ENCODE measurements at places on chromosomes 12 and 14.

- DNase-seq, result no peak
These were observed 5.1 kb downstream of the MTRFR start for GRCh38 chr12:123238330-123238682.

GRCh38 chr12:7581625-7582024 lies 78.0 kb upstream of the CD163 start:
- DNase-seq, result no peak

GRCh38 chr14:93955850-93956481 lies 20.4 kb downstream of the ASB2 start:
- DNase-seq, result no peak

GRCh38 chr12:47028981-47029708 lies 50.3 kb upstream of the PCED1B start:
- DNase-seq, result no peak

GRCh38 chr12:121538699-121539061 lies 42.1 kb downstream of the KDM2B start:
- DNase-seq, result no peak

DNA sequence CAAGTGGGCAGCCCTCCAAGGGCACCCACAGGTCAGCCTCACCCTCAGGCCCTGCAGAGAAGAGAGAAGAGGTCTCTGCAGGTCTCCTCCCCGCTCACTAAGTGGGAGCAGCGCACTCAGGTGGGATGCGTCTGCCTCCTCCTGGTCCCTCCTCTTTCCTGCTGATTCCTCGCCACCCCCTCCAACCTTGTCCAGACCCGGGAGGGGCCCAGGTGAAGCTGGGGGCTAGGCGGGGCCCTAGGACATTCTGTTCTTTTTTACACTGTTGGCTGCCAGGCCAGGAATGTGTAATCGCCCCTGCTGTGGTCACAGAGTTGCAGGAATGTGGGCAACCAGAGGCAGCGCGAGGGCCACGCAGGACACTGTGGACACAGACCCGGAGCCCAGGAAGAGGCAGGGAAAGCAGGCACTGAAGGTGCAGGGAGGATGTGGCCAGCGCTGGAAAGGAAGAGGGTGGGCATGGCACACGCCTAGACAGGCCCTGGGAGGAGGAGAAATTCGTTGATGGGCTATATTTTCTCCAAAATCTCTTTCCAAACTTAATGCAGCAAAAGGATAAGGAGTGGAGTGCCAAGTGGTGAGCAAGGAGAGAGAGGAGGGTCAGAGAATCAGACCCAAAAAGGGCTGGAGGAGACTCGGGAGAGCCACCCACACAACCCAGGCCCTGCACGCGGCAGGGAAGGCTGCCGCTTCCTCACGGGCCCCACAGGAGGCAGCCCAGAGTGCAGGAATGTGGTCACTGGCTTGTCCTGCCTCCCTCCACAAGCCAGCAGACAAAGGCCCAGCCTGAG lies 911 bp upstream of the SCNN1A start:
- DNase-seq, result no peak

GRCh38 chr12:40232602-40233001 lies 7.8 kb downstream of the LRRK2 start:
- no peak for DNase-seq

- no peak for DNase-seq
These were observed 2.4 kb downstream of the PFKM start for GRCh38 chr12:48121522-48121921.

DNA sequence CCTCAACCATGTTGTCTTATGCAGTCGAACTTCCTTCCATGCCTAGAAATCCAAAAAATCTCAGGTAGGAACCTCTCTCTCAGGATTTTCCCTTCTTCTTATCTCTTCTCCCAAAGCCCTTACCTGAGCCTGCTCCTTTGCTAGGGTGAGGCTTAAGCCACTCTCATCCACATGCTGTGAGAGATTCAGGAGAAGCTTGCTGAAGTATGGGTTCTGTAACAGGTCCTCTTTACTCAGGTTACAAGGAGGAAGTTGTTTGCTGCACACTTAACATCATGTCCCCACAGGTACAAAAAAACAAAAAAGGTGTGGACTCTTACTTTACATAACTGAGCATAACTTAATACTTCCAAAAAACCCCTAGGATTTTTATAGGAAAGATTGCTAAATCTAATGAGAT lies 4.5 kb downstream of the HAUS4 start:
- no peak for DNase-seq

GRCh38 chr12:97024393-97024792 lies 117.3 kb downstream of the NEDD1 start:
- DNase-seq, result no peak

DNA sequence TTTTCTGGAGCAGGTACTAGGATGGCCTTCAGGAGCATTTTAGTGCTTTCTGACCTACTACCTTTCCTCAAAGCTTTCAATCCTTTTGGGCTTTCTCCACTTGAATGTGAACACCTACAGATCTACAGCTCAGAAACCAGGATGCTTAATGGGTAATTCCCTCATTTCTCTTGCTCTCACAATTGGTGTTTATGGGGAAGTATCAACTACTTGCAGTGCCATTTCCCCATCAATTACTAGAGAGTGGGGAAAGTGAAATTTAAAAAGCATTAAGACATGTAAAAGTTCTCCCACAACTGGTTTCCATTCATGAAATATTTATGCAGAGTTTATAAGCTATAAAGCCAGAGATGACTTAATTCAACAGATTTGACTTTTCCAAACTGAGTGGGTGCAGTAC lies 2.1 kb upstream of the YY1 start:
- DNase-seq, result no peak

GRCh38 chr12:52929538-52929937 lies 19.4 kb upstream of the KRT18 start:
- no peak for DNase-seq

DNA sequence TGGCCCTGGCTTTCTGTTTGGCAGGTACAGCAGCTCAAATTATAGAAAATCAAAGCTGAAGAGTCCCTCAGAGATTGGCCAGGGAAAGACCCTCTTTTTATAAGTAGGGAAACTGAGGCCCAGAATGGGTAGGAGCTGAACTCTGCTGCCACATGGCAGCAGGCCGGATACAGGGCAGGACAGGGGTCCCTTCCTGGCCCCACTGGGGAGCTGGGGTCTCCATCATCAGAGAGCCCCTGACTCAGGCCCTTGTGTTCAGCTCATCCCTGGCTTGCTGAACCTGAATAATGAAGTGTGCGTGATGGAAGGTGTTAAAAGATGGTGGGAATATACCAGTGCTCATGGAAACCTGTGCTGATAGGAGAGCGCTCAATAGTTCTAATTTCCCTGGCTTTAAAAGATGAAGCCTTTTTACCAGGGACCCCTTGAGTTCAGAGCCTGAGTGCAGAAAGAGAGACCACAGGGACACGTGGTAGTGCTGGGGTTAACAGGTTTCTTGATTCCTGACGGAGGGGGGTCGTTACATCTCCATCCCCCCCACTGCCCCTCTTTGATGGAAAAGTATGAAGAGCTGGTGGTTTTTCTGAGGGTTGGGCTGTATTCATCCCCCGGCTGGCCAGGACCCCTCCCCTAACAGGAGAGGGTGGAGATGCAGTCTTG lies 4.4 kb downstream of the DLK1 start:
- DNase-seq, result no peak

- no peak for DNase-seq
These were observed 291.1 kb downstream of the SYT1 start for GRCh38 chr12:79155683-79156082.

- DNase-seq, result no peak
These were observed 74.6 kb downstream of the CHGA start for GRCh38 chr14:92997343-92998061.

- no peak for DNase-seq
These were observed 23.3 kb downstream of the TPCN1 start for GRCh38 chr12:113244478-113244958.

DNA sequence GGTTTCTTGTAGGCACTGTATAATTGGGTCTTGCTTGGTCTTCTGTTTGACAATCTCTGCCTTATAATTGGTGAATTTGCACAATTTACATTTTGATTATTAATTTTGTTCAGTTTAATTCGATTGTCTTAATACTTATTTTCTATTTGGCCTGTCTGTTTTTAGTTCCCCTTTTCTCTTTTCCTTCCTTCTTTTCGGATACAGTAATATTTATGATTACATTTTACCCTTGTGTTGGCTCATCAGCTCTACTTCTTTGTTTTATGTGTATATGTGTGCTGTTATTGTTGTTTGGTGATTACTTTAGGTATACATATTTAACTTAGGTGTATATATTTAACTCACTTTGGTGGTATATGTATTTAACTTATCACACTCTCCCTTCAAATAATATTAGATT lies 12.8 kb upstream of the BEGAIN start:
- no peak for DNase-seq

- no peak for DNase-seq
These were observed 27.8 kb downstream of the CACNA1C start for GRCh38 chr12:2080604-2081003.

DNA sequence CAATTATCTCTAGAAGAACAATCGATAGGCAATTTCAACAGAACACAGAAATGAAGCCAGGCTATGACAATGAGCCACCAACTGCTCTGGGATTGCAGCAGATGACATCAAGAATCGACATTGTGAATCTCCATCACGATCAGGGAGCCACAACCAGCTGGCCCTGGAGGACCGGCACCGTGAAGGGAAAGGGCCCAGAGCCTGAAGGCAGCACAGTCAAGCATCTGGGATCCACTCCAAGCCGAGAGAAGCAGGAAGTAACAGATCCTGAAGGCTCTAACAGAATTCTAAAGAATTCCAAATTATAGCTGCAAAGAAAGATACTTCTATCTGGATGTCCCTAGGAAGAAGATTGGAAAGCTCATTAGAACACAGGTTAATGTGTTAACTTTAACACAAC lies 61.0 kb downstream of the LRRC74A start:
- DNase-seq, result no peak

DNA sequence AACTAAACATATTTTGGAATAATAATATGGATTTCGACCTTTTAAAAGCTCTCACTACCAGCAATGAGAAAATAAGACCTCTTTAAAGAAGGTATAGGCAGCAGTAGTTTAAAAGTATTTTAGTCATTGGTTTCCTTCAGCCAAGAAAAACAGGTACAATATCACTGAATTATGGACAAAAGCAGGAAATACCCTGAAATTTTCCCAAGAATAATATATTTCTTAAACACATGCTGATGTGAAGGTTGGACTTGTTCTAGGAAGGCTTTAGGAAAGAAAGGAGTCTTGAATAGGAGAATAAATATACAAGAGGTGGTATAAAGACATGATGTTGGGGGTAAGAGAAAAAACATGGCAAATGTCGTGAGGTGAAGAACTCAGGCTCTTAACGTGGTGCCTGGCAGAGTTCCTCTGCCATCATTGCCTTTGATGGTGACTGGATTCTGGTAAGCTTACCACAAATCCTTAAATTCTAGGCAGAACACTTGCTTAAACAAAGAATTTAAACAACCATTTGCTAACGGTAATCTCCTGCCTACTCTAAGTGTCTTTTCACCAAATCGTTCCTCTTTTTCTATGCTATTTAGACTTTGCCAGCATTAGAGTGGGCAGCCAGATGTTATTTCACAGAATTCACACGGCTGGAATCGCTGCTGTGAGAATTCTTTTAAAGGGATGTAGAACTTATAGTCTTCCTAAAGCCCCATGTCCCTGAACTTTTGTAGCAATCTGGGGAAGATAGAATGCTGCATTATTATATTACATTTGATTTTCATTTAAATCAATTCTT lies 11.9 kb upstream of the NUDT4 start:
- no peak for DNase-seq

DNA sequence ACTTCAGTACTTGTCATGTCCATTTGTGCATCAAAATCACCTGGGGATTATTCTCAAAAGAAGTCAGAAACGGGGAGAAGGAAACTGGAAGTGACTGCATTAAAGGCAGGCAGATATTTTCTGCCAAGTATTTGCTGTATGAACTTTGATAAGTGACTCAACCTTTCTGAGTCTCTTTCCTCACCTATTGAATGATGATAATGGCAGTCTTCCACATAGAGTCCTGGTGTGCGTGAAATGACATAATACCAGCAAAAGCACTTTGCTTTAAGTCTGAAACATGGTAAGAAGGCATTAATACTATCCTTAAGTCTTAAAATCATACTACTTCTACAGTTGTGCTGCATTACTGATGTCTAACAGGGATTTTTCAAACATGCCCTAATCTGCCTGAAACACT lies 278.5 kb downstream of the ADAMTS20 start:
- DNase-seq, result no peak

GRCh38 chr12:131894313-131894860 lies at the start of gene ULK1:
TSS of gene ULK1 (plus strand) at chr12:131894622. CDS start at chr12:131895002, 380 bp downstream.
- peak; percentile 83 for DNase-seq

DNA sequence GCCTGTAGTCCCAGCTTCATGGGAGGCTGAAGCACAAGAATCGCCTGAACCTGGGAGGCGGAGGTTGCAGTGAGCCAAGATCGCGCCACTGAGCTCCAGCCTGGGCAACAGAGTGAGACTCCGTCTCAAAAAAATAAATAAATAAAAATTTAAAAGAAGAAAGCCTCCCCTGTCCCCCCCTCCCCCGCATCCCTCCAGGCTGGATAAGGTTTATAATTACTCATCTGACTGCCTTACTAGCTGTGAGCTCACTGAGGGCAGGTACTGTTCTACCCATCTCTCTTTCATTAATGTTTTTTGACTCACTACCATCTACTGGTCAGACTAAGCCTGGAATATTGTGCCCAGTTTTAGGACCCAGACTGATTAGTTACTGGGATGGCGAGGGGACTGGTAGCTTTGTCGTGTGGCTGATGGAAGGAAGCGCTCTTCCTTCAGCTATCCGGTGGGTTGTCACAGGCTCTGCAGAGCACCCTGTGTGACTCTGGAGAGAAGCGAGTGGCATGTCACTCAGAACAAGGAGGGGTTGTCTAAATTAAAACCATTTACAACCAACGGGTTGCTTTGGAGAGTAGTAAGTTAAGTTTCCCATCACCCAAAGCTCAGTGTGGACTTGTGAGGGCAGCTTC lies 16.9 kb downstream of the EVL start:
- DNase-seq, result no peak

GRCh38 chr12:5966486-5967095 lies 21.5 kb upstream of the ANO2 start:
- no peak for DNase-seq

GRCh38 chr12:1924996-1925683 lies 6.7 kb upstream of the CACNA2D4 start:
- no peak for DNase-seq

GRCh38 chr14:103680491-103681231 lies 34.6 kb downstream of the XRCC3 start:
- DNase-seq, result no peak

DNA sequence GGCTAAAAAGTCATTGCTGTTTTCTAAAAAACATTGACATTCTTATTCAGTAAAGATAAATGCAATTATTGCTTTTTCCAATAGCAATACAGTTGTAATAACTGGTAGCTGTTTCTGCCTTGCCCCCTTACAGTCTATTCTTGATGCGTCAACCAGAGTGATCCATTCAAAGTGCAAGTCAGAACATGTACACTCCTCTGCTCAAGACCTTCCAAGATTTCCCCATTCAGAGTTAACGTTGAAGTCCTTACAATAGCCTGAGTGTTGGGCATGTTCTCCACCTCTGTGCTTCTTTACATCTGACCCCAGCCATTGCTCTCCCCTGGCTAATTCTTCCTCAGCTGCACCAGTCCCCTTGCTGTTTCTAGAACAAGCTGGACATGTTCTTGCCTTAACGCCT lies 24.3 kb downstream of the VRK1 start:
- no peak for DNase-seq

Measured in stimulated activated CD4-positive, alpha-beta T cell treated with anti-CD3 and anti-CD28 coated beads, TNF-alpha, amount 100 ng/mL, for 48 hours (primary cell).